ENCODE measurements at places on chromosomes 6 and 20. TPM values are rescaled to one million over a fixed set of nuclear protein-coding genes. Genes with fewer than 3 reads are reported as not detected.
A peak's percentile ranks its signal among the peaks of the same experiment; 100 is the strongest.

Gene SLC17A9
- not detected for total RNA-seq

Gene SLC22A3
- total RNA-seq = not detected

Gene EYA2
- total RNA-seq = 0.14 TPM

Gene RSPO4
- total RNA-seq = not detected

Gene CNBD2
- not detected for total RNA-seq

DNA sequence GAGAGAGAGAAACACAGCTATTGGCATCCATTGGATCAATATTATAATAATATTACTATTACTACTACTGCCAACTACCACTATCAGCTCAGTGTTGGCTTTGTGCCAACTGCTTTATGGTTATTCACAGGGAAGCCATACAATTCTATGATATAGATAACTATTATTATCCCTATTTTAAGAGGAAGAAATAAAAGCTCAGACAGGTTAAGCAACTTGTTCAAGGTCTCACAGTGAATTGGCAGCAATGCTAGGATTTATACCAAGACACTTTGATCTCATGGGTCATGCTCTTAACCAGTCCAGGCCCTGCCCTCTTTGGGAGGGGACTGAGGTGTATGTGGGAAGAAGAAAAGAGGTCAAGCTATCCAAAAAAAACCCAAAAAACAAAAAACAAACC, 82.0 kb upstream of the TRAF3IP2 start:
- no peak for DNase-seq

GRCh38 chr6:163094881-163095280, 319.6 kb upstream of the QKI start:
- DNase-seq = no peak

- DNase-seq = no peak
Observed at GRCh38 chr6:136137739-136138402, 112.2 kb downstream of the MTFR2 start.

DNA sequence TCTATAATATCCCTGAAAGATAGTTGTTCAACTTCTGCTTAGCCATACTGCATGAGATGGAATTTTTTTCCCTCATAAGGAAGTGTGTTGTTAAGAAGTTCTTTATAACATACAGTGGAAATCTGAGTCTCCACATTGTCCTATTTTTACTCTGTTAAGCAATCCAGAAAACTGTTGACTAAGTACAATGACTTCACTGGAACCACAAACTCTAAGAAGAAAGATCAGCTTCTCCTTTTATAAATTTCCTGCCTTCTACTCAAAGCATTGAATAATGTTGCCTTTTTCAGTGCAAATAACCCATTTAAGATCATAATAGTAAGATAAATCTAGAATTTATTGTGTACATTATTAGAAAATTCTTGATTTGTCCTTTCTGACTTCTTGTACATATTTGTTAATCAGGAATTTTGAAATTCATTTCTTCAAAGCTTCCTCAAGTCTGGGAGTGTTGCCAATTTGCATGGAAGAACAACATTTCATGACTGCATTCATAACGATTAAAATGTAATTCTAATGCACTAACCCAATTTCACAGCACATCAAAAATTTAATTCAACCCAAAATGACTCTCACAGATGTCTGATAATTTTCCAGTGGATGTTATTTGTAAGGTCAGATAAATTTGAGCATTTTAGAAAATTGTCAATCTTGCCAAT, 45.6 kb upstream of the ANKEF1 start:
- DNase-seq = peak; percentile 38

- DNase-seq = no peak
Observed at GRCh38 chr20:17914957-17915356, 53.6 kb downstream of the SNX5 start.

DNA sequence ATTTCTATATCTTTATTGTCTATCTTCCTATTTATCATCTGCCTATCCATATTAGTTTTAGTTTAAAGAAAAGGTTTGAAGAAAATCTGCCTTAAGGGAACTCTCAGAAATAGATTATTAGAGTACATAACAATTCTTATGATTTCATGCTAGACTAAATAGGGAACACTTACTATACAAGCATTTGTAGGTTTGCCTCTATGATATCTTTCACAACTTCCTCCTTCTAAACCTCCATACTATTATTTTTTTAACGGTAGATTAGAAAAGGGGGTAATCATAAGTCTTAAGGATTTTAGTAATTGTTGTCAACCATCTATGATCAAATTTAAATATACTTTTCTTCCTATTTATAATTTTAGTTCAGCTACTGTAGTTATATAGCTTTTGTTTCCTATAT, 11.6 kb upstream of the DSE start:
- no peak for DNase-seq

DNA sequence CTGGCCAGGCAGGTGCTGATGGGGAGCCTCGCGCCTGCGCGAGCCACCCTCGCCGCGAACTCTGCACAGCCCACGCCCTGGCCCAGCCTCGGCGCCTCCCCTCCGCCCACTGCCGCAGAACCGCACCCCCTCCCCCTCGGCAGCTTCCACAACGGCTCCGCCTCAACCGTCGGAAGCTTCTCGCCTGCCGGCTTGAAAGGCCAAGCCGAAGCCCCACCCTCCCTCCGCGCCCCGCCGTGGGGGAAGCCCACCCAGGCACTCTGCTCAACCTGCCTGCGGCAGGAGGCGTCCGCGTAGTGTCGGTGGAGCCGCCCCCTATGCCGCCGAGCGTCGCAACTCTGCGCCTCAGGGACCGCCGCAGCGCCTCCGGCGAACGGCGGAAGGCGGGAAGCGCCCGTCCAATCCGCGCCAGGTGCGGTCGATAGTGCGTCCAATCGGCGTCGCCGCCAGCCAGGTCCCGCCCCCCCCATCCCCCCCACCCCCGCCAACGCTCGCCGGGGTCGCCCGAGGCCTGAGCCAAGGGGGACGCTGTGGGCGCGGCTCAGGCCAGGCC, at the start of gene SYCP2:
Gene SYCP2, minus strand, starts transcription at position 342 of the 553 bp plus-strand sequence. CDS start 11,224 bp downstream, outside the sequence.
- DNase-seq = no peak

GRCh38 chr6:156801712-156802111, 24.5 kb downstream of the ARID1B start:
- no peak for DNase-seq

DNA sequence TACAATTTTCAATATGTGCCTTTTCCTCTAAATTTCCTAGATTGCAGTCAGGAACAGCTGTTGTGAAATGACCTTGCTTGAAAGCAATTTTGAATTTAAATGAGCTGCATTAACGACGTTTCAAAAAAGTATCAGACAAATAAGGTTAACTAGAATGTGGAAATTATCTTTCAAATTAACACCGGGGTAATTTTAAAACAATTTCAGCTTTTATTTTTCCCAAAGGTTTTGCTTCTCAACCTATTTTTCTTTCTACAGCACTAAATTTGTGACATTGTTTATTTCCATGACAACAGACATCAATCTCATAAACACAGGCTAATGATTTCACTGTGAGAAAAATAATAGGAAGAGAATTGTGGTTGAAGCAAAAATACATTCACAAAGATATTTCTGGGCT, 38.5 kb downstream of the COL12A1 start:
- no peak for DNase-seq

Data from H4 (cell line).